ENCODE measurements at places on chromosomes 4 and X. TPM values are rescaled to one million over a fixed set of nuclear protein-coding genes. Genes with fewer than 3 reads are reported as not detected.

GRCh38 chr4:53573696-53574095 is 17.6 kb downstream of the LNX1 start:
- no peak for DNase-seq

FAM47B gene
- not detected for total RNA-seq

- DNase-seq, result no peak
Measured at GRCh38 chr4:3880615-3881120, 114.5 kb downstream of the ADRA2C start.

MAGEB2 gene
- total RNA-seq, result not detected

RHOH gene
- 2.5 TPM for total RNA-seq

GPM6B gene
- 57.2 TPM for total RNA-seq

- no peak for DNase-seq
Measured at GRCh38 chr4:73005514-73005913, 64.0 kb downstream of the COX18 start.

DNA sequence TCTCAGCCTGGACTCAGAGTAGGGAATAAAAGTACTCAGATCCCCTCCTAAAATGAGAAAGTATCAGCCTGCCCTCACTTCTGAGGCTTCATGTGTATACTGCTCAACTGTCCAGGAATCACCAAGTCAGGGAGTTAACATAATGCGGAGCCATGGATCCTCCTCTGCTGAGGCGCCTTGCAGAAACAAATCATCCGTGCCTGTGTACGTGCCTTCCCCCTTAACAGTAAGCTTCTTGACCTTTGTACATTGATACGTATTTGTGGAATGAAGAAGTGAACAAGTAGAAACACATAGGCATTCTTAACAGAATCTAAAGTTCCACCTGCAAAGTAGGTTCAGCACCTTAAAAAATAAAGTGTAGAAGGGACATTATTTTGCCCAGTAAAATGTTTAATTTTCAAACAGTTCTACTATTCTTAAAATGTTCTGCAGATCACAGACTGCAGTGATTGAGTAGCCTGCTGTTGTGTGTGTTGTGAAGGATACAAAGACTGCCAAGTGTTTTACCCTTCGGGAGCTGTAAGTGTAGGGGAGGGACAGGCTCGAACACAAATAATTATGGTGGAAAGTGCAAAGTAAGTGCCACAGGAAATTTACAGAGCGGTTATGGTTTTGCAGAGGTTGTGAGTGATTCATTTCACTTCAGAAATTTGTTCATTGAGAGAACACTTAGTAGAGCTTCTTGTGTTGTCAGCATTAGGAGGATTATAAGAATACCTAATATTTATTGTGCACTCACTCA is 61.9 kb downstream of the ARHGAP10 start:
- DNase-seq, result no peak

DNA sequence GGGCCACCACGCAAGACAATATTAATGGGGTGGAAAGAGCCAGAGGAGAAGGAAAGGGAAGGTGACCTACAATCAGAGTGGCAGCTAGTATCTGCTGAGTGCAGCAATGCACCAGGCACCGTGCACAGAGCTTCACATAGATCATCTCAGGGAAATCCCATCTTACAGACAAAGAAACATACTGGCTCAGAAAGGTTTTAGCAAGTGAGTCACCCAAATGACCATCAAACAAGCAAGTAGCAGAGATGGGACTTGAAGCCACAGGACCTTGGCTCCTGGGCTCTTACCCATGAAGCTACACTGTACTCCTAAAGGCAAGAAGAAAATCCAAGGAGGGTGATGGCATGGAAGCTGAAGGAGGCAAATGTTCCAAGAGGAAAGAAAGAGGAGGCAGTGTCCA is 6.8 kb downstream of the ANXA5 start:
- DNase-seq, result no peak

DNA sequence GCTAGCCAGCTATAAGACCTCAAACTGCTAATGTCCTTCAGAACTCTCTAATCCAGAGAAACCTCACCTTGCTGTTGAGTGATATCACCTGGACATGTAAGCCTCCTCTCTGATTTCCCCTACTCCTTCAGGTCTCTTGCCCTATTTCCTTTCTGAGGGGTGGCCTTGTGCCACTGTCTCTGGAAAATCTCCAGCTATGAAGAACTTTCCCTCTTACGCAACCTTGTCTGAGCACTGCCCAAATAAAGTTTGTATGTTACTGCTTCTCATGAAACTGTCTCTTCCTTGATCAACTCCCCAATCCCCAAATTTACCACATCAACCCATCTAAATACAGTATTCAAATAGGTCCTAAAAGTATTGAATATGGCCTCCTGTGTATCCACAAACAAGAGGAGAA is 53.5 kb upstream of the VEGFD start:
- DNase-seq, result no peak

DNA sequence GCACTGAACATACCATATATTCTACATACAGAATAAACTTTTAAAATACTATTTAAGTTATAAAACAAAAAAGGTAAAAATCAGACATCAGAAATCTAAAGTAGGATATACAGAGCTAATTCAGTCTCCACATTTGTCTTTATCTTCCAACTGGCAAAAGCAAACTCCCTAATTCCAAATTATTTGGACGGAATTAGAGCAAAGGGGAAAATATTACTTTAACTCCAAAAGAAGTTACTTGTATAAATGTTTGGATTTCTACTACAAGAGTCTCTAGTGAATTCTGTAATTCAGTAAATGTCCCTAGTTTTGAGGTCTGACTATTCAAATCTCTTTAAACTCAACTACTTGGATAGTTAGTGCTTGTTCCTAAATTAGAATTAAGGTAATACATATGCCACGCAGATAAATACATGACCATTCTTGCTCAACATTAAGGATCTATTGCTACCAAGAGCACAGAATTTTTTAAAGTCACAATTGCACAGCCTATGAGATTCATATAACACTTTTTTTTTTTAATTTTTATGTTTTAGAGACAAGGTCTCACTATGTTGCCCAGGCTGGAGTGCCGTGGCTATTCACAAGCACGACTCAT is 7.3 kb downstream of the ZNF280C start:
- DNase-seq, result no peak

FAM47A gene
- not detected for total RNA-seq

- DNase-seq, result no peak
Measured at GRCh38 chrX:151996347-151996746, 21.9 kb upstream of the GABRE start.

LRP2BP gene
- 0.46 TPM for total RNA-seq

DNA sequence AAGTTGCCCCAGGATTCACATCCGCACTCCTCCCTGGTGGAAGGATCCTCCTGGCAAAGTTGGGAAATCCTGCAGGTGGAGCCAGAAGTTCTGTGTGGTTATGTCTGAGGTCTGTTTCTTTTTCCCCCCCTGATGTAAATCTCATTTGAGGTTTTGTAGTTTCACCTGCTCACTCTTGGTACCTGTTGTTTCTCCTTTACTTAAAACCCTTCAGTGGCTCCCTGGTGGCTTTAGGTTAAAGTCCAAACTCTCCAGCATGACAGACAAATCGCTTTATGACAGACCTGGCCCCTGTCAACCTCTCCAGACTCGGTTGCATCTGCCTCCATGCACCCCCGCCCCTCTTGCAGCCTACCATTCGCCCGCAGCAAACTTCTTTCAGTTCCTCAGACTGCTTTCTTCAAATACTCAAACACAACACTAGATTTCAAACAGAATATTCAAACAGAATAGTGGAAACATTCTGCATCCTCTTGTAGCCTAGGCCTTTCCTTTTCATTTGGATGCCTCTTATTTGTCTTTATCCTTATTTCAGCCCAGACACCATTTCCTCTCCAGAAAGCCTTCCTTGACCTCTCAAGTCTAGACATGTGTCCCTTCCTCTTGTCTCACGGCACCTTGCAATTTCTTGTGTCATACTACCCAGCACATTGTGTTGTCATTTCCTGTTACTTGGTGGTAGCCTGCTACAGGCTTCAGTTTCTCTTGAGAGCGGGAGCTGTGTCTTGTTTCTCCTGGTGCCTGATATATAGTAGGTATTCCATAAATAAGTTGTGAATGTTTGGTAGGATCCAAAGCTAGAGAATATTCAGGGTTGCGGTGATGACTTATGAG is 24.8 kb downstream of the IL13RA1 start:
- no peak for DNase-seq

- DNase-seq, result no peak
Measured at GRCh38 chr4:138958519-138958918, 57.1 kb upstream of the NOCT start.

PNMA6F gene
- total RNA-seq, result not detected

DNA sequence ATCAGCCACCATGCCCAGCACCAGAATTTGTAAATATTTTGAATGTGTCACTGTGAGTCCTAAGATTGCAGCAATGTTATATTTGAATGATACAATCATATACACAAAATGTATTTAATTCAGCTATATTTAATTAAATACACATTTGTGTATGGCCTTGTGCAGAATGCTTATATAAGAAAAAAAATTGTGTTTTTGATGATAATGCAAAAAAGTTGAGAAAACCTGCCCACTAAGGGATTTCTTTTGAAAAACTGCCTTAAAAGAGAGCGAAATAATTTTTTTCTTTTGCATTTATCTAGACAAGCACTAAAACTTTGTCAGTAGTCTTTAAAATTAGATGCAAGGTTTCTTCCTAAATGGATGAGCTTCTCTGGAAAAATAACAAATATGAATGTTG is 68.1 kb upstream of the OTUD4 start:
- no peak for DNase-seq

ASB5 gene
- 37.8 TPM for total RNA-seq

- DNase-seq, result no peak
Measured at GRCh38 chr4:107890779-107891178, 40.6 kb upstream of the CYP2U1 start.

CYBB gene
- 14.6 TPM for total RNA-seq

- DNase-seq, result no peak
Measured at GRCh38 chr4:37780444-37781130, 45.9 kb upstream of the PGM2 start.

DNA sequence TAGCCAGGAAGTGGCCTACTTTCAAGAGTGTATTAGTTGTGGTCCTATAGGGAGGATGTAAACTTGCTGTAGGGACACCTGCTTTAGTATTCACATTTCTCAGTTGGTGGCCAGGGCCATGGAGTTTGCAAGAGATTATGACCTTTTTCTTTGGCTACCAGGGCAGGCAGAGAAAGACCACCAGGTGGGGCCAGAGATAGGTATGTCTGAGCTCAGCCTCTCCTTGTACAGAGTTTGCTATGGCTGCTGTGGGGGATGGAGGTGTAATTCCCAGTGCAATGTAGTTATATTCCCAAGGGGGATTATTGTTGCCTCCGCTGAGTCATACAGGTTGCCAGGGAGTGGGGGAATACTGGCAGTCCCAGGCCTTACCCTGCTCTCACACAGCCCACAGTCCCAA is 26.3 kb upstream of the DACH2 start:
- no peak for DNase-seq

GRCh38 chr4:152211936-152212653 is 323.8 kb downstream of the FBXW7 start:
- peak; percentile 60 for DNase-seq

OPN1MW3 gene
- total RNA-seq, result not detected

- no peak for DNase-seq
Measured at GRCh38 chr4:53622739-53623151, 31.5 kb upstream of the LNX1 start.

DNA sequence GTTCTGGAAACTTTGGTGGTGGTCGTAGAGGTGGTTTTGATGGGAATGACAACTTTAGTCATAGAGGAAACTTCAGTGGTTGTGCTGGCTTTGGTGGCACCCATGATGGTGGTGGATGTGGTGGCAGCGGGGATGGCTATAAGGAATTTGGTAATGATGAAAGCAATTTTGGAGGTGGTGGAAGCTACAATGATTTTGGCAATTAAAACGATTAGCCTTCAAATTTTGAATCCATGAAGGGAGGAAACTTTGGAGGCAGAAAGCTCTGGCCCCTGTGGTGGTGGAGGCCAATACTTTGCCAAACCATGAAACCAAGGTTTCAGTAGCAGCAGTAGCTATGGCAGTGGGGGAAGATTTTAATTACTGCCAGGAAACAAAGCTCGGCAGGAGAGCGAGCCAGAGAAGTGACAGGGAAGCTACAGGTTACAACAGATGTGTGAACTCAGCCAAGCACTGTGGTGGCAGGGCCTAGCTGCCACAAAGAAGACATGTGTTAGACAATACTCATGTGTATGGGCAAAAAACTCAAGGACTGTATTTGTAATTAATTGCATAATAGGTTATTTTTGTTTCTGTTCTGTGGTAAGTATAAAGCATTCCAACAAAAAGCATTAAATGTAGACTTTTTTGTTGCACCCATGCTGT is 23.2 kb upstream of the SOD3 start:
- peak; percentile 60 for DNase-seq

PLAC8 gene
- total RNA-seq, result 2.5 TPM

SPATA18 gene
- 3.2 TPM for total RNA-seq

GRCh38 chrX:40201329-40201885 is 103.6 kb upstream of the BCOR start:
- no peak for DNase-seq

- DNase-seq, result no peak
Measured at GRCh38 chrX:39189431-39189830, 388.2 kb downstream of the MID1IP1 start.

GRCh38 chr4:747546-748170 is 42.0 kb downstream of the PCGF3 start:
- no peak for DNase-seq

DNA sequence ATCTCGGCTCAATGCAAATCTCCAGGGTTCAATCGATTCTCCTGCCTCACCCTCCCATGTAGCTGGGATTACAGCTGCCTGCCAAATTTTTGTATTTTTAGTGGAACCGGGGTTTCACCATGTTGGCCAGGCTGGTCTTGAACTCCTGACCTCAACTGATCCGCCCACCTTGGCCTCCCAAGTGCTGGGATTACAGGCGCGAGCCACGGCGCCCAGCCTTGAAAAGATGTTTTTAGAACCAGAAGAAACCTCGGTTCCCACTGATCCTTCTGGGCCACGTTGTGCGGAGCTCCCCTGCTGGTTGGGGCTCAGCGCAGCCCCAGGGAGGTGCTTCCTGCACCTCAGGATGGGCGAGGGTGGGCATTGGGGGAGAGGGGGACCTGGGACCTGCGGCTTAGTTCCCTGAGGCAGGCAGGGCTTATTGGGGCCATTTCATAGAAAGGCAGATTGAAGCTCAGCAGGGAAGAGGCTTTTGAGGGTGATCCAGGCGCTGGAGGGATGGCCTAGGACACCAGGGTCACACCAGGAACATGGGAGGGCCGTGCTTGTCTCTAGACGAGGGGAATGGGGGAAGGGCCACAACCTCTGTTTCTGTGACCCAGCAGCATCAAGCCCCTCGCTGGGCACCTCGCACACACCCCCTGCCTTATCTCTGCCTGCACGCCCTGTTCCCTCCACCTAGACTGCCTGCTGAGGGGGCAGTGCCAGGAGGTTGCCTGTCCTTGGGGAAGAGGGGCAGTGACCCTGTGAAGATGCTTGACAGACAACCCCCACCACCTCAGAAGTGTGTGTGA is 6.3 kb upstream of the ADD1 start:
- no peak for DNase-seq

GRCh38 chr4:17065821-17066220 is 167.4 kb upstream of the LDB2 start:
- peak; percentile 2 for DNase-seq

DNA sequence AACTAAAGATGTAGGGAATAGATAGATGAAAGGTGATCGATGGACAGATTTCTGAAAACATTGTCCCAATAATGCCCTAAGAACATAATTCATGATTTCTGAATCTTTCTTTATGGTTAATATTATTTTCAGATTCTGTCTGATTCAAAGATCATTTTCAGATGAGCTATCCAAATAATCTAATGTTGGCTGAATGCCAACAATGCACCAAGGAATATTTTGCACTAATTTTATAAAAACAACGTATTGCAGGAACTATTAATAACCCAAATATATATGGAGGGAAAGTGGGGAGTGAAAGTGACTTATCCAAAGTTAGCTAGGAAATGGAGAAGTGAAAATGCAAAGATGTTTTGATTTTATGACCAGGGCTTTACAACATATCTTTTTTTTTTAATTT is 1675.5 kb downstream of the STIM2 start:
- no peak for DNase-seq

XPNPEP2 gene
- 4.6 TPM for total RNA-seq

Data from esophagus muscularis mucosa (tissue), 4 donors.